ENCODE measurements at places on chromosomes 7 and 10.

GRCh38 chr7:112594397-112594796 is 113.6 kb downstream of the LSMEM1 start:
- no peak for DNase-seq

DNA sequence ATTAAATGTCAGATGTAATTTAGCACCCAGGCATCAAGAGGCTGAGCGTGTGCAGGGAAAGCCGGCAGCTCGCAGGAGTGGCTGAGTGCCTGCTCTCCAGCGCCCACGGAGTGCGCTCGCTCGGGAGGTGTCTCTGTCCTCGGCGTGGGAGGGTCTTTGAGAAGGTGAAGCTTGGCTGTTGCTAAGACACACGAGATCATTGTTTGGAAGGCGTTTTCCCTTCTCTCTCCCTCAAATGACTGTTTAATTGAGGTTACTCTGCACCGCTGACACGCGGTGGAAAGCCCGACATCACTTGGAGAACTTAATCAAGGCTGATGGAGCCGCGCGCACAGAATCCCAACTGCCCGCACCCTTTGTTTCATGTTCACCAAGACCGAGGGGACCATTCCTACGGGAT is 414.6 kb downstream of the DNAJB6 start:
- DNase-seq, result no peak

DNA sequence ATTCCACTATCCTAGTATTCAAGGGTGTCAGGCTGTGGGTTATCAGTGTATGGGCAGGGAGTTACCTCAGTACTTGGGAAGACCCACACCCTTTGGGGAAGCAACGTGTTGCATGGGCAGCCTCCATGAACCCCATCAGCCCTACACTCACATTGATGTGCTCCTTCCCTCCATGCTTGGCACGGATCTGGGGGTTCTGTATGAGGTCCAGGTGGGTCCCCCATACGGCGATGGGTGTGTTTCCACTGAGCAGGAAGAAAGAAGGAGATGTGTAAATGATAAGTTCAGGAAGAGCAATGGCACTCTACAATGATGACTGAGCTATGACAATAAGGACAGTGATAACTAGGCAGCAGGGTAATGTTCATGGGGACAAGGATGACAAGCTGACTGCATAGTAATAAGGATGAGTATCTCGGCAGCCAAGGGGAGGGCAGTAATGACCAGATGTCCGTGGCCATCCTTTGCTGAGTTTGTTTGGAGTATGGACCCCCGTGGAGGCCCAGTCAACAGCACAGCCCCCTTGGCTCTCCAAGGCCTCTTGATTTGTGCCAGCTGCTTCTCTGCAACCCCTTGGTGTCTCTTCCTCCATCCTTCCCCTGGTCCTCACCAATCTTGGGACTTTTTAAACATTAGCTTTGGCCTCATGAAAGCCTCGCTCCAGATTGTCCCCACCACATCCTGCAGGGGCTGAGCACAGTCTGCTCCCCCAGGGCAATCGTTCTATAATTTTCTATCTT is 394.2 kb downstream of the PLXNA4 start:
- DNase-seq, result no peak

DNA sequence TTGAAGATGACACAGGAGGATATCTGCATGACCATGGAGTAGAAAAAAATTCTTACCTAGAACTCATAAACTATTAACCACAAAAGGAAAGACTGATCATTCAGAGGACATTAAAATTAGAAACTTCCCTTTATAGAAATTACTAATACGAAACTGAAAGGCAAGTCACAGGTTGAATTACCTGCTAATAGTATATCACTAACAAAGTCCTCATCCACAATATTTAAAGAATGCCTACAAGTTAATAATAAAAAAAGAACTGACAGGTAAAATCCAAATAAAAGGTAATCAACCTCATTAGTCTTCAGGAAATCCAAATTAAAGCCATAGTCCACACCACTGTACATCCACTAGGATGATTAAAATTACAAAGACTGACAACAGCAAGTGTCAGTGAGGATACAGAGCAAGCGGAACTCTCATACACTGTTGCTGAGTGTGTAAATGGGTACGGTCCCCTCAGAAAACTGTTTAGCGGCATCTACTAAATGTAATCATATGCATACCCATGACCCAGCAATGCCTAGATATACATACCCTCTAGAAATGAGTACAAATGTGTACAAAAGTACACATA is 71.2 kb downstream of the ARHGAP21 start:
- DNase-seq, result no peak

- DNase-seq, result no peak
Observed at GRCh38 chr10:34622945-34623344, 192.2 kb downstream of the PARD3 start.

Measured in activated T-cell treated with anti-CD3 and anti-CD28 coated beads for 1 hour (primary cell).